ENCODE measurements at places on chromosomes 13 and 19.

DNA sequence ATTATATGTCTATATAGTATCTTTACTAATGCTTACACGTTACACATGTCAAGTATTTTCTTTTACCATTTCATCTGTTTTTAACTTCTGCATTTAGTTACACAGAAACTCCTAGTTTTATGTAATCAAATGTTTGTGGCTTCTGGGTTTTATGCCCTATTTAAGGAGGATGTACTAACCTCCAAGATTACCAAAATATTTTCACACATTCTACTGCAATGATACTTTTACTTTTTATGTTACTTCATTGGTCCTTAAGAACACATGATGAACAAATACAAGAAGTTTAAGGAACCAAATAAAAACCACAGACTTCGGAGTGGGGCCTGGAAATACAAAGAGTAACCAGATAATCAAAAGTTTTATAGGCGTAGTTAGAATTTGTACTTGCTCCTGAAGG lies 37.2 kb downstream of the ZC3H13 start:
- no peak for DNase-seq

- DNase-seq: no peak
Measured at GRCh38 chr19:1947651-1948209, 6.8 kb downstream of the CSNK1G2 start.

GRCh38 chr13:112233716-112234115 lies 142.4 kb upstream of the SPACA7 start:
- no peak for DNase-seq

DNA sequence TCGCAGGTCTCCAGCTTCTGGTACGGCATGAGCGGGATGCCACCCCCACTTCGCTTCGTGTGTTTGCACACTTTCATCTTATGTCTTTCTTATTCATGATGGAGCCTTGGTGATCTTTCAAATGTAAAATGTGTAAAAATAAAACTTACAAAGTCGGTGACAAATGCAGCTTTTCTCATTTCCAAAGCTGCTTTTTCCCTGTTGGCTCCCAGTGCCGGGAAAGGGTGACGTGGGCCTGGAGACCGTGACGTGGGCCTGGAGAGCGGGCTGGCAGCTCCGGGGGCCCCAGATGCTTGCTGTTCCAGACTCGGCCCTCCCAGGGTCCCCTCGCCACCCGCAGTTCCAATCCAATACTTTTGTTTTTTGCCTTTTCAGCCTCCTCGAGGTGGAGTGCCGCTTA lies 101.4 kb downstream of the KDM4B start:
- DNase-seq: no peak

DNA sequence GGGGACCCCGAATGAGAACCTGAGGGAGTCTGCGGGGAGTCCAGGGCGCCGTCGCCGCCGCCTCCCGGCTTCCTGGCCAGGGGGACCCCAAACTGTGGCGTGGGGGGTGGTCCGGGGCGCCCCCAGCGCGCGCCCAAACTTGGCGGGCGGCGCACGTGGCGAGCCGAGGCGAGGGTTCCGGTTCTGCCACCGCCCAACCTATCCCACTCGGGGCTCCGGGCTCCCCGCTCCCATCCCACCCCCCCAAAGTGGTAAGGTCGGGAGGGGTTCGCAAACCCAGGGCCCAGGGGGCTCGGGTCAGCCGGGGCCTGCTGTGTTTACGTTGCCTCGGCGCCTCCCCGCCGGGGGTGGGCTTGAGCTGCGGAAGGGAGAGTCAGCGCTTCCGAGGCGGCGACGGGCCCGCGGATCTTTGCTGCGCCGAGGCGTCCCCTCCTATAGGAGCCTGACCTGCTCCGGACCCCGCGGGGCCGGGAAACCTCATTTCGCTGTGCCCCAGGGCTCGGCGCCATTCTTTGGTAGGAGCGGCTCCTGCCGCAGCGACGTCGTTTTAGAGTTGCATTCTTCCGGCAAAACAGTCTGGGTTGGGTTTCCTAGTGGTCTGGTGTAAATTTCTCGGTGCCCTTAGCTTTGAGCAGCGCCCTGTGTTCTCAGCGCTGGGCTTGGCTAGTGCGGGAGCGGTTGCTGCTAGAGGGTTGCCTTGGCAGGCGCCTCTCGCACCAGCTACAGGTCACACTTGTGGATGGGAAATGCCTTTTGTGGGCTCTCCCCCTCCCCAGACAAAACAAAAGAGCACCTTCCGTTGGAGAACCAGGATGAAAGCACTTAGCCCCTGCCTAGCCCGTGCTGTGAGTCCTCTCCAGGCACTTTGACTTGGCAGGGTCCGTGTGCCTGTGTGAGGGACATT lies 1.2 kb downstream of the DAZAP1 start:
- DNase-seq: no peak

- no peak for DNase-seq
Measured at GRCh38 chr13:80010286-80010831, 330.6 kb downstream of the SPRY2 start.

GRCh38 chr13:76797361-76797760 lies 88.8 kb downstream of the KCTD12 start:
- DNase-seq: no peak

DNA sequence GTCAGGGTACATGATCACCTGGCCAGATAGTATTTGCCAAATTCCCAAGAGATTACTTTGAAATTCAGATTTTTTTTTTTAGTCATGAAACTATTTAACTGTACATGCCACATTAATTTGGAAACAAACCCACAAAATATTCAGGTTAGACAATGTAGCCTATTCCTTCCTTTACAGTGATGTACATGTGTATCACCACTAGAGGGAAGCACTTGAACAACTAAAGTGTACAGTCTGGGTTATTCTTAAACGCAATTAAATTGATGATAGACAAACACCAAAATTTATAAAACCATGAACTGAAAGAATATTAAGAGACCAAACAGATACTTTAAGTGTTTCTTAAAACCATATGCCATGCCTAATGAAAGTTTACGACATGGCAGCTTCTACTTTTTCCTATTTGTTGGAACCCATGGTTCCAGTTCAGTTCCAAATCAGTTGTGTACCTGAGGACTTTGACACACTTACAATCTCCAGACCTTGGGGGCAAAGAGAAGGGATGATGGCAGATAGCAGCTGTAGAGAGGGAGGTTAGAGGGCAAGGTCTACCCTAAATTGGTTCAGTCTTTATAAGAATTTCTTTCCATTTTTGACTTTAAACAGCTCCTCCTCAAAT lies 52.8 kb downstream of the TNFSF13B start:
- no peak for DNase-seq

GRCh38 chr19:15010501-15011300 lies 31.0 kb upstream of the SLC1A6 start:
- no peak for DNase-seq

DNA sequence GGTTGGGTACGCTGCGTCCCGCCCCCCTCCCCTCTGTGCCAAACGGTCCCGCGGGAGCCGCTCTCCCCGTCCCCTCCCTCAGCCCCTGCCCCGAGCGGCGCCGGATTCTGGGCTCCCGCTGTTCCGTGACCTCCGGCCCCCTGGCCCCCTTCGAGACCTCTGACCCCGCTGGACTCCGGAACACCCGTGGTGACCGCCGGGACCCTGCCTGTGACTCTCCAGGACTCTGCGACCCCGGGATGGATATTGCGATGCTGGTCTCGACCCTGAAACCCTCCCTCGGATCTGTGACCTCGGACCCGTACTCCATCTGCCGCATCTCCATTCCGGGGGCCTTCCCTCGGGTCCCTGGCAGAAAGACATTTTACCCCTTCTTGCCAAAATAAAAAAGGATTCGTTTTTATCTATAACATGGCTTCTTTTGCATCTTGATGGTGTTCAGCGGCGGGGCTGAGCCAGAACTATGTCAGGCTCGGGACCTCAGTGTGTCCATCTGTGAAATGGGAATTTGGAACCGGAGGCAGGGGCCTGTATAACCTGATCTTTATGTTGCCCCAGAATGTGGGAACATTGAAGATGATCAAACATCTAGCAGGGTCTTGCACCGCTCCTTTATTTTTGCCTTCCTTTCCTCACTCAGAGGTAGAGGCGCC lies 654 bp upstream of the MEGF8 start:
- no peak for DNase-seq

- DNase-seq: no peak
Measured at GRCh38 chr13:34863360-34864135, 78.5 kb upstream of the NBEA start.

DNA sequence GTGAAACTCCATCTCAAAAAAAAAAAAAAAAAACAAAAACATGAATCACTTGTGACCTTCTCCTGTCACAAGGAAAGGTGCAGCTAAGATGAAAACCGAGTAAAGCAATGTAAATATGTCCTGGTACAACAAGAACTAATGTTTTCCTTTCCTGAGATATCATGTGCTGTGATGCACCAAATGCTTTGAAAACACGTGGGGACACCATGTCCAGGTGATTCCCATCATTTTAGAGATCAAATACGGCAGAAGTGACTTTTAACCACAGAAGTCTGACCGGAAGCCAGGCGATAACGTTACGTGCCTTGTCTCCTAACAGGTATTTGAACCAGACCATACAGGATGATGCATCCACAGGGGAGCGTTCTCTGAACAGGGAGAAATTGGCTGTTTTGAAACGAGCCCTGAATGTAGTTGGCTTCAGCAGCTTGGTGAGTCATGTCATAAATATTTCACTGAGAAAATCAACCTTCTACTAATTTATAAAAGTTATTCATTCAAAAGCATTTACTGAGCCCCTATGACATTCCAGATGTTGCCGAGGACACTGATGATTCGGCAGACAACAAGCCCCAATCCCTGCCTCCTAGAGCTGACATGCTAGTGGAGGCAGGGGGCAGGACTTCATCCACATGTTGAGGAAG lies 328.1 kb downstream of the MYO16 start:
- no peak for DNase-seq

GRCh38 chr13:109131698-109132257 lies 502.4 kb downstream of the MYO16 start:
- DNase-seq: no peak

DNA sequence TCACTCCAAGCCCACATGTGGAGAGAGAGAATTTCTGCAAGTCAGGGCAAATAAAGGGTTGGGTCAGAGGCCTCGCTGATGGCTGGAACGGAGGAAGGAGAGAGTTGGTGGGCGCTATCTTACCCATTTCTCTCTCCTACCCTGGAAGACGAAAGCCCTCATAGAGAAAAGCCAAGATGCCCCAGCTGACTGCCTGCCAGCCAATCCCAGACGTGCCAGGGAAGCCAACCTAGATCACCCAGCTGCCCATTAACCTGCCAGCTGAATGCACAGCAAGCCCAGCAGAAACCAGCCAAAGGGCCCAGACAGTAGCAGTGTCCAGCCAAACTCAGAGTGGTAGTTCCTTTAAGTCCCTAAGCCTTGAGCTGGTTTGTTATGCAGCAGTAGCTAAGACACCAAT lies 167.0 kb upstream of the ZNF507 start:
- no peak for DNase-seq

- no peak for DNase-seq
Measured at GRCh38 chr13:28584873-28585381, 74.0 kb upstream of the POMP start.

DNA sequence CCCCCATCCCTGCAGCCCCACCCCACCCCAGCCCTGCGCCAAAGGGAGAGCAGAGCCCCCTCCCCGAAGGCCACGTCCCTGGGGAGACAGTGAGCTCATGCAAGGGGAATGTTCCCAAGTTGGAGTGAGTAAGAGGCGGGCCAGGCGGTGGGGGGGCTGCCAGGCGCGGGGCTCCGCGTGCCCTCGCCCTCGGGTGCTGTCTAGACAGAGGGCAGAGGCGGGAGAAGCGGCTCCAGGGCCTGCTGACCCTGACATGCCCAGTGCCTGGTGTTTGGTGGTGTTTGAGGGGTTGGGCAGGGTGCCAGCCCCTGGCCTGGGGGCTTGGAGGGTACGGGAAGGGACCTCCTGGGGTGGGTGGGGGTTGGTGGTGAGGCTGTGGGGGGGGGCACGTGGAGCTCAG lies 1.0 kb downstream of the FSTL3 start:
- DNase-seq: no peak

DNA sequence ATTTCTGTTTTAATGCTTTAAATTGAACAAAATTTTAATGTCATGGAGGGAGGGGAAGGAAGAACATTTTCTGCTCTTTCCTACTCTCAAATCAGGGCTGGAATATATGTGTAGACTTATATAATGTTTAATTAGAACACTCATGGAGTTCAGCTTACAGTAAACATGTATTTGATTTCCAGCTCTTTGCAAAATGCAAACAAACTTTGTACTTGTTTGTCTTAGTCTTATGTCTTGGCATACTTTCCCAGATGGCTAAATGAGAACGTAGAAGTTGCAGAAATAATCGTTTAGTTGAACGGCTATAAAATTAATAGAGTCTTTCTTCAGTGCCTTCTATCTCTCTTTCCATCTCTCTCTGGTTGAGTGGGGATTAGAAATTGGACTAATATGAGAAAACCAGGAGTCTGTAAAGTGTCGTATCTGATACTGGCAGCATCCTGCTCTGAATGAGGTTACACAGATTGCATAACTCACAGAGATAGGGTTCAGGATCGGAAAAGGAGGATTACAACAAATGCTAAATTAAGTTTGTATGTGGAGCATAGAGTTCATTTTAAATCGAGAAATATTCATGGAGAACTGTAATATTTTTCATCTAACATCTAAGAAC lies 82.3 kb downstream of the FGF9 start:
- DNase-seq: no peak

DNA sequence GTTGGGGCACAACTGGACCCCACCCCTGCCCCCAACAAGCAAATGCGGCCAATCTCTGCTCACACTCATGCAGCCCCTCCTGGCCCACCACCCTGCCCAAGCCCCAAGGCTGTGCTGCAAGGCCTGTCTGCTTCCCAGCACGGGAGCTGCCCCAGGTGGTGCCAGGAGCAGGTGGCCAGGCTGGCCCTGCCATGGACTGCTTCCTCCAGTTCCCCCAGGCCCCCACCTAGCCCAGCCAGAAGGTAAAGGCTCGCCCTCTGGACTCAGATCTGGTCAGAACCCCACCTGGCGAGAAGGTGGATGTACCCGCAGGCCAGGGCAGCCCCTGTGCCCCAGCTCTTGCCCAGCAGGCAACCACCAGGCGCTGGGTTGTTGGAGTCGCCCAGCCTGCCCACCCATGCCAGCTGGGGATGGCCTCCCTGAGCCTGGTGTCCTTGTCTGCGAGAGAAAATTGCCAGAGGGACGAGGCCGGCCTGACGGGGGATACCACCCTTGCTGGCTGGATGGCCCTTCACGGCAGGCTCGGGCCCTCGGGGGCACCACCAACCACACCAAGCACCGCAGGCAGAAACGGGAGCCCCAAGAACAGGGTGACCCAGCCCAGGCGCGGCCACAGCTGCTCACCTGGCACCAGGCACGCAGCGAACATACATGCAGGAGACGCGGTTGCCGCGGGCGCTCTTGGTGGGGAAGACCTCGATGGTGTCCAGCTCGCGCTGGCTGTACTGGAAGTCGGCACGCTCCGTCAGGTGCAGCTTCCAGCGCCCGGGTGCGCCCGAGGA lies 4.5 kb downstream of the ABHD17A start:
- DNase-seq: no peak

- DNase-seq: no peak
Measured at GRCh38 chr13:90091611-90092010, 1255.9 kb upstream of the MIR17HG start.

Measured in activated CD8-positive, alpha-beta memory T cell treated with anti-CD3 and anti-CD28 coated beads for 4 hours (primary cell).